ENCODE measurements at places on chromosomes 7 and 10.

DNA sequence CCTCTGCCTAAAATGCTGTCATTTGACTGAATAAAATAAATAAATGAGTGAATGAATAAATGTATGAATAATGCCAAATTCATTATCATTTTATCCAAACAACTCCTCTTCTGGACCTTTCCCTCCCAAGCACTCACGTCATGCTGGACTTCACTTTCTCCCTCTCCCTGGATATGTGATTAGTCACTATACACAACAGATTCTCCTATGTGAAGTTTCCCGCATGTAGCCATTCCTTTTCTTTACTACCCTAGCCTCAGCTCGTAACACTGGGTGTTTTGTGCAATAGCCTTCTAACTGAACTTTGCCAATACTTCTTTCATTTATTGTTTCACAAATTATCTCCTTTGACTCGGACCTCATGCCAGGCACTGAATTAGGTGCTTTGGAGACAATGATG lies 87.6 kb upstream of the IL6 start:
- no peak for DNase-seq

DNA sequence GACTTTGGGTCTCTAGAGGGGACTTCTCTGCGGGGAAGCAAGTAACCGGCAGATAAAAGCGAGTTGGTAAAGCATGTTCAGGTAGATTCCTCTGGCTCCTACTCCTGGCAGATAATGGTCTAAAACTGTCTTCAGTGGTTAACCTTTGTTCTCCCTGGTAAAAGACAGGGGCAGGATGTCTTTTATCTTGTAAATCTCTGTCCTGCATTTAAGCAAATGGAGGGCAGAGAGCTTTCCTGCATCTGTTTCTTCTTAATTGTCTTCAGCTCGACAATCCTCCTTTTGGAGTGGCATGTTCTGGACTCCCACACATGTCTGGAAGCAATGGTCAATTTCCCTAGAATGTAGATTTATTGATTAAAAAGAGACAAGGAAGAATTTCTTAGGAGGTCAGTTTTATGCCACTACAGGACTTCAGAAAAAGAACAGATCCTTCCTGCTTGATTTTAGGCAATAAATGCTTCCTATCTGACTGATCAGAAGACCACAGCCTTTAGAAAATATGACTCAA lies 16.6 kb downstream of the C7orf33 start:
- DNase-seq: no peak

DNA sequence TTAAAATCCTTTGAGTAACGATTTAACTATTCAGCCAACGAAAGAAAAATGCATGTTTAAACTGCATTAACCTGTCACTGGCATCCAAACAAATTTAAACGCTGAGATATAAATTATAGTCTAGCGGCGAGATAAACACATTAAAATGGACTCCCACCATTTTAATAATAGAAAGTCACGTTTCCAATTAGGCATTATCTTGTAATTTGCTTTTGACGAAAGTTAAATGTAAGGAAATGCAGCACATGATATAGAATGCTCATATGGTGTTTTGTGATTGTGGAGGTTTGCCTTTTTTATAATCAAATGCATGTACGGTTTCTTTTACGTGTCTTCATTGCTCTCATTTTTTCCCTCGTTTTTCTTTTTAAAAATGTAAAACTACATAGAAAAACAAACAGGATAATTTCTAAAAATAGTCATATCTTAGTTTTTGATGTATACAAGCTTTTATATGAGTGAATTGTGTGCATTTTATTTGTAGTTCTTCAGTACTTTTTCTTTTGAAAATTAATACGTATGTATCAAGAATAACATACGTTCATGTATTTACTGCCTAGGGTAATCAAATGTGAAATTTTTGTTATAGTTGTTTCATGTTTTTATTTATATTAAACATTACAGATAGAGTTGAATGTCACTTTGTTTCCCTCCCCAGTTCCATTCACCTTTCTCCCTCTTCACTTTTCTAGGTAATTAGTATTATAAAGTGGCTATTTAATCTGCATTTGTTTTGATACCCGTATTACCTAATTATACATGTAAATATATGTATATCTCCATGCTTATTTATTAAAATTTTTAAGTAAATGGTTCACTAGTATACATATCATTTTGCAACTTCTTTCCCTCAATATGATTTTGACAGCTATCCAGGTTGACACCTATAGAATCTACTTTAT lies 1.1 kb upstream of the KLF14 start:
- no peak for DNase-seq

GRCh38 chr7:113774182-113774807 lies 144.5 kb downstream of the PPP1R3A start:
- no peak for DNase-seq

DNA sequence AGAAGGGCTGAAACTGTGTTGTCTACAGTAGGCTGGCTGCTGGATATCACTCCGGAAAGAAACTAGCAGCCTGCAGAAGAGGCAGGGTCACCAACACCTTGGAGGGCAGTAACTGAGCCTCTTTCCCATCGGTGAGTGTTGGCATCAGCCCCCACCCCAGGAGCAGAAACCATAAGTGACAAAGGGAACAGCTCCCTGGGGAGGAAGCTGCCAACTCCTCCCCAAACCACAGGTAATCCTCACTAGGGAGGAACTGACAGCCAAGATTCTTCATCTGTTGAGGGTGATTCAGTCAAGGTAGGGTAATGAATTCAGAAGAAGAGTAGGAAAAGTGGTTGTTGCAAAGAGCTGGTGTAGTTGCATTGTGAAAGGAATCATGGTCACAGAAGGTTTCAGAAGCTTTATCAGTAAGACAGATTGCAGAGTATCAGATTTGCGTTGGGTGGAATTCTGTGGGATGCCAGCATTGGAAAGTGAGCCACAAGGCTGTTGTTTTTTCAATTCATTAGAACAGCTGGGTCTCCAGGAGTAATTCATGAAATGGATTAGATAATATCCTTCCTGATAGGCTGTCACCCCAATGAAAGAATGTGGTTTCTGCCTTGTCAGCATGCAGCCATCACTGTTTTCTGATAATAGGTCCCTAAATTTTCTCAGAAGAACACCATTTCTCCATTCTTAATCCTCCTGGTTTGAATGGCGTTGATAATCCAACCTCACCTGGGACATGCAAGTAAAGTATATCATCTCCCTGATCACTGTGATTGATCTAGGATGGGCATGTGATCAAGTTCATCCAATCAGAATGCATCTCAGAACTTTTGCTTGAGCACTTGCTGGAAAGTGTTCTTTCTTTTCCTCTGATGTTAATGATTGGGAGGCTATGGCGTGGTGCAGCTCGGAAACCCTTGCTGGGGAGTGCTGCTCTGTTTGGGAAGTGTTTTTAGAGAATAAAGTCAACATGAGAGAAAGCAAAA lies 75.0 kb upstream of the CTBP2 start:
- no peak for DNase-seq

DNA sequence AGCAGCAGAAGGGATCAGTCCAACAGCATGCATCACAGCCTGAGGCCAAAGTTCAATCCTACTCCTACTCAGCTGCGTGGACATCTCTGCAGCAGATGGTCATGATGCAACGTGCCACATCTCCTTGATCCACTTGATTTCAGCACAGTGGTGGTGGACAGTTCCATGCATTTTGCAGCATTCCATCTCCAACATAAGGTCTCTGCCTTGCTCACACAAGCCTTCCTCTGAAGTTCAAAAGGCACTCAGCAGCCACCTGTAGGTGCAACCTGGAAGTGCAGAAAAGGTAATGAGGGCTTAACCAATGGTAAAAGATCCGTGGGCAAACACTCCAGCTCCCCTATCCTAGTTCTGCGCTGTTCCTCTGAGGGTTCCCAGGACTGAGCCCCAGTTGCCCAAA lies 57.5 kb upstream of the CHCHD3 start:
- DNase-seq: no peak

Data from activated CD8-positive, alpha-beta memory T cell treated with anti-CD3 and anti-CD28 coated beads for 4 hours (primary cell).